ENCODE measurements at places on chromosomes 5 and 9. TPM values are rescaled to one million over a fixed set of nuclear protein-coding genes. Genes with fewer than 3 reads are reported as not detected.

Gene IRX1
- polyA plus RNA-seq, result 1.6 TPM

Gene PRLR
- 0.80 TPM for polyA plus RNA-seq

Gene SLC45A2
- polyA plus RNA-seq, result not detected

Gene PALM2AKAP2
- 14.0 TPM for polyA plus RNA-seq

Gene TMEM174
- polyA plus RNA-seq, result not detected

Gene SLC27A4
- polyA plus RNA-seq, result 11.8 TPM

Gene SLC6A3
- not detected for polyA plus RNA-seq

Measured in GM23248 (cell line).